ENCODE measurements at places on chromosomes 7 and 10.

DNA sequence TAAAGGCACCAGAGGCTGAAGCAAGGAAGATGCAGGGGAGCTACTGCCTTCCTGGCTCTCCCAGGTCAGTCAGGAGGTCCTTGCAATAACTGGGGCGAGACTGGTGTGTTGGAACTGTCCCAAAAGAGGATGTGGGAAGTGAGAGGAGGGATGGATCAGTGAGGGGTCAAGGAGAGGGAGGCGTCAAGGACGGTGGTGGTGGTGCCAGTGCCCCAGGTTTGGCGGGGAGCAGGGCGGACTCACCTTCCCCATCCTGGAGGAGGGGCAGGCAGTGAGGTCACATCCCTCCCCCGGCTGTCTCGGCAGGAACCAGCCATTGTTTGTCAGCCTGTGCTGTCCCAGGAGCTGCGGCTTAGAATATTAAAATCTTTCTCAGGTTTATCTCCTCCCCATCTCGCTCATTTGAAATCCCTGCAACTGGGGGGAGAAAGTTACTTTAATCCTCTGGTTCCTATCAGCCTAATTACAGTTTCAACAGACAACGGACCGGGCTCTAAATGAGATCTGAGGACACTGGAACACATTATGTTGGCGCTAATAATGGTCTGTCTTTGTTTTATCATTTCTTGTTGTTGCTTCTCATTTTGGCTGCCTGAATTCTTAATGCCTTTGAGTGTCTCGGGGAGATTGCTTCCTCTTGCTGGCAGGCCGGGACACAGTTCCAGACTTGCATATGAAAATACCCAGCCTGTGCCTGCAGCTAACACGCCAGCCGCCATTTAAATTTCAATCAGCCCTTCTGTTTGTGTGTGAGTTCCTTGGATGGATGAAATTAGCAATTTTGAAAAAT is 387.5 kb downstream of the RPS24 start:
- DNase-seq = no peak

- DNase-seq = no peak
Measured at GRCh38 chr10:3980144-3980543, 195.1 kb upstream of the KLF6 start.

DNA sequence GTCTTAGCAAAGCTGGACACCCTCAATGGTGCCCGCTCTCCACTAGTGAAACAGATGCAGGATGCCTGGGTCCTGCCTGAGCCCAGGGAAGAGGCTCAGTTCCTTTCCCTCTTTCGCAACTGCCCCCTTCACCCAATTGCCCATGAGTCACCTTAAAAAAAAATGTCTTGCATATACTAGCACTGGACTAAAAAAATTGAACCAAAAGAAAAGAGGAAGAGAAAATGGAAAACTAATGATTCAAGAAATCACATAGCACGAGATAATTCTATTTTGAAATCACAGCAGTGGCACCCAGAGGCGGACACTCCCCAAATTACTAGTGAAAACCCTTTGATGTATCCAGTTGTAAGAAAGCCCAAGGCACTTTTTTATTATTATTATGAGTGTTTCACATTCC is 972.5 kb downstream of the LRMDA start:
- no peak for DNase-seq

GRCh38 chr10:106384496-106384895 is 780.0 kb downstream of the SORCS1 start:
- no peak for DNase-seq

- DNase-seq = no peak
Measured at GRCh38 chr7:7446616-7447015, 89.1 kb downstream of the COL28A1 start.

- no peak for DNase-seq
Measured at GRCh38 chr10:102115775-102116174, 4.4 kb downstream of the LDB1 start.

- DNase-seq = no peak
Measured at GRCh38 chr7:50558294-50559053, 6.7 kb downstream of the DDC start.

- DNase-seq = no peak
Measured at GRCh38 chr10:3477683-3478082, 305.1 kb upstream of the PITRM1 start.

GRCh38 chr7:115471891-115472290 is 550.0 kb downstream of the MDFIC start:
- no peak for DNase-seq

DNA sequence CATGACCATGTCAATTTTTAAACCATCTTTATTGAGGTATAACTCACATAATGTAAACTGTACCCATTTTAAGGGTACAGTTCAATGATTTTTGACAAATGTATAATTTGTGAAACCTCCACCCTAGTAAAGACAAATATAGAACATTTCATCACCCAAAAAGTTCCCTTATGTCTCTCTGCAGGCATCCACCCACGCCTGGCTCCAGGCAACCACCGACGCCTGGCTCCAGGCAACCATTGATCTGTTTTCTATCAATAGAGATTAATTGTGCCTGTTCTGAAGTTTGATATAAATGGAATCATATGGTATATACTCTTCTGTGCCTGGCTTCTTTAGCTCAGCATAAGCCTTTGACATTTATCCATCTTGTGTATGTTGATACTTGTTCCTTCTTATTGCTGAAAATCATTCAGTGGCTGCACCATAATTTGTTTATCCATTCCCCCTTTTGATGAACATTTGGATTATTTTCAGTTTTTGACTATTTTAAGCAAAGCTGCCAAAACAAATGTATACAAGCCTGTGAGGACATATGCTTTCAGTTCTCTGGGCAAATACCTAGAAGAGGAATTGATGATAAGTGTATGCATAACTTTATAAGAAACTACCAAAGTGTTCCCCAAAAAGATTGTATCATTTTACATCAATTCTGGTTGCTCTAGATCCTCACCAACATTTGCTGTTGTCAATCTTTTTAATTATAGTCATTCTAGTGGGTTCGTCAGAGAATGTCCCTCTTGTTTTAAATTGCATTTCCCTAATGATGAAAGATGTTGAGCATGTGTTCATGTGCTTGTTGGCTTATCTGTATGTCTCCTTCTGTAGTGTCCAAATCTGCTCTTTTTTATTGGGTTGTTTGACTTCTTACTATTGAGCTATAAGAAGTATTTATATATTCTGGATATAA is 55.7 kb upstream of the HECTD2 start:
- no peak for DNase-seq

DNA sequence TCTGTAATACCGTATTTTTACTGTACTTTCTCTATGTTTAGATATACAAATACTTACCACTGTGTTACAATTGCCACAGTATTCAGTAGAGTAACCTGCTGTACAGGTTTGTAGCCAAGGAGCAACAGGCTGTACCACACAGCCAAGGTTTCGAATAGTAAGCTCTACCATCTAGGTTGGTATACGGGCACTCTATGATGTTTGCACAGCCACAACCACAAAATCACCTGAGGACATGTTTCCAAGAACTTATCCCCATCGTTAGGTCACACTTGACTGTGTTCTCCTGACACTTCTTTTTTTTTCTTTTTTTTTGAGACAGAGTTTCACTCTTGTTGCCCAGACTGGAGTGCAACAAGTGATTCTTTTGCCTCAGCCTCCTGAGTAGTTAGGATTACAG is 134.6 kb upstream of the TRIM24 start:
- no peak for DNase-seq

DNA sequence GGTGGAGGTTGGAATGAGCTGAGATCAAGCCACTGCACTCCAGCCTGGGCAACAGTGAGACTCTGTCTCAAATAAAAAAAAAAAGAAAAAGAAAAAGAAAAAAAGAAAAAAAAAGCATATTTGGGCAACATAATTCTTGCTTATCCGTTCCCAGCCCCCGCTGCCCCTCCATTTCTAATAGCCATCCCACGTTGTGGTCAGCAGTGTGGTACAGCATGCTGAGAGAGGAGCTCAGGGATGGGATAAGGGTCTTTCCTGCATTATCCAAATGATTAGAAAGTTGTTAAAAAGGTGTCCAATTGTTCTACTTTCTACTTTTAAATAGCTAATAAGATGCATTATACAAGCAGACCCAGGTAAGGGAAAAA is 104.9 kb upstream of the ZNF92 start:
- DNase-seq = no peak

DNA sequence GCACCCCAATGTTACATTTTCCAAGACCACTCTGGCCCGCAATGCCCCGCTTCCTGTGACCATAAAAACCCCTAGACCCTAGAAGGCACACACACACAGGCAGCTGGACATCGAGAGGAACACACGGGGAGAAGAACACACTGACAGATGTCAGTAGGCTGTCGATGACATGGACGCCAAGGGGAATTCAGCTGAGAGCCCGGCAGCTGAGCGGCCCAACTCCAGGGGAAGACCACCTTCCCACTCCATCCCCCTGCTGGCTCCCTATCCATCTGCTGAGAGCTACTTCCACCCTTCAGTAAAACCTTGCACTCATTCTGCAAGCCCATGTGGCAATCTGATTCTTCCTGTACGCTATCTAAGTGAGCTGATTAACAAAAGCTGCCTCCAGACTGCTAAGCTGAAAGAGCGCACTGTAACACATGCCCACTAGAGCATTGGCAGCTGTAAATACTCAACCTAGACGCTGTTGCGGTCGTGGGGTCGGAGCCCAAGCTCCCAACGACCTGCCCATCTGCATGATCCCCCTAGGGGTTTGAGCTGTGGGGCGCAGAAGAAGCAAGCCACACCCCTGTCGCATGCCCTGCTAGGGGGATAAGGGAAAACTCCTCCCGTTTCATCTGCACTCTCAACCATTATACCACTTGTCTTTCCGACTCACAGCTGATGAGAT is 843.6 kb upstream of the POT1 start:
- no peak for DNase-seq

DNA sequence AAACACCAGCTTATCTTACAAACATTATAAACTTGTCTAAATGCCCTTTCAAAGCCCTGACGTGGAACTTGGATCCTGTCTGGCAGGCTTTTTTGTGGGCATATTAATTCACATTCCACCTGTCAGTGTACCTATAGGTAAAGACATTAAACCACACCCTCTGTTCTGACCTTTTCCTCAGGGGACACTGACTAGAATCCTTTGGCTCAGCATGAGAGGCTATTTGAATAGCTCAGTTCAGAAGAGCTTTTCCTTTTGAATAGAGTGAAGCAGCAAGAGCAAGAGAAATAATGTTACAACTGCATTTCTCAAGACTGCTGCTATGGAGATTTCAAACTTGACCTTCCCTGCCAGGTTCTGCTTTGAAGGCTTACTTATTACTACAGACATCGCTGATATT is 76.9 kb downstream of the CYP51A1 start:
- no peak for DNase-seq

DNA sequence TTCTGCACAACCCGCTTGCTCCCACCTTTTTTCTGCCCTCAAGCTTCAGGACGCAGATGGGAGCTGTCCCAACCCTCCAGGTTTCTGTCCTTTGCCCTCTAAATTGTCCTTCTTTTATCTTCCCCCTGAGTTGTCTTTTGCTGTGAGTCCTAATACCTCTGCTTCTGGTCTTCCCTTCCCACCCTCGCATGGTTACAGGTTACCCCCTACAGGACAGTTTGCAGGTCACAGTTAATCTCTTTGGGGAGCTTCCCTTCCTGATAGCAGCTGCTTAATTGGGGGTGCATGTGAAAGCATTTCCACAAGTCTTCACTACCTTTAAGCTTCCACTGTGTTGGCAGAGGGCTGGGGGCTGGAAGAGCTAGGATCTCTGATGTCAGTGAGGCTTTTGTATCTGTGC is 121.5 kb upstream of the CXCL12 start:
- no peak for DNase-seq

GRCh38 chr10:131843089-131843595 is 57.7 kb upstream of the PPP2R2D start:
- DNase-seq = no peak

DNA sequence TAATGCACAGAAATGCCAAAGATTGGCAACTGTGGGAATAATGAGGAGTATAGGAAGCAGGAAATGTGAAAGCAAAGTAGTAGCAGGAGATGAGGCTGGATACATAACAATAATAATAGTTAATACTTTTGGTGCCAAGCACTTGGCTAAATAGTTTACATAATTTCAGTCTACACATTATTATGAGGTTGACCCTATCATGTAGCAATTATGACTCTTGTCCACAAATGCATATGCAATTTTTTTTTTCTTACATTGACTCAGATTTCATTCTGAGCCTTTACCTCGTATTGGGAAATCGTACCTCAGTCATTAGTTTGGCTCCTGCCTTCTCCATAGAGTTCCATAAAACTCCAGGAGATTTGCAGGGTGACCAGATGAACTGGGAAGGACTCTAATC is 219.9 kb downstream of the SUGCT start:
- DNase-seq = no peak

GRCh38 chr10:5142199-5142598 is 42.8 kb downstream of the AKR1C8 start:
- no peak for DNase-seq
